ENCODE measurements at places on chromosomes 12 and 14. TPM values are rescaled to one million over a fixed set of nuclear protein-coding genes. Genes with fewer than 3 reads are reported as not detected.
A peak's percentile ranks its signal among the peaks of the same experiment; 100 is the strongest.

The KDM2B gene
- total RNA-seq, result 32.0 TPM

The PRICKLE1 gene
- total RNA-seq, result 11.6 TPM

GRCh38 chr12:25280082-25280481 lies 29.4 kb upstream of the KRAS start:
- DNase-seq, result no peak

DNA sequence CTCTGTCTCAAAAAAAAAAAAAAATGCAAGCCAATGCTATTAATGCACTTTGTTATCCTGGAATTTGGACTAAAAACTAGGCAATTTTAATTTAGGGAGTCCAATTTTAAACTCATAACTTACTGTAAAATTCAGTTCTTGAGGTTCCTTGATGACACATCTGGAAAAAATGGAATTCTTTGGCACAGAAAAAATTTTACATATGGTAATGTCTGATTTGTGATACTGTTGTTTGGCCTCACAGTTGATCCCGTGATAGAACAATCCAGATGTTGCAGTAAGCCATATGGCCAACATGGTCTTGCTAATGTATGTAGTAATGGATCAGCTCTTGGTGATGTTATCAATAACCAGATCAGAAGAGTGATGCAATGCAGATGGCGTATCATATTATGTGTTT lies 1089.8 kb downstream of the FLRT2 start:
- no peak for DNase-seq

- no peak for DNase-seq
These were observed 1.4 kb upstream of the GABARAPL1 start for GRCh38 chr12:10211101-10211939.

DNA sequence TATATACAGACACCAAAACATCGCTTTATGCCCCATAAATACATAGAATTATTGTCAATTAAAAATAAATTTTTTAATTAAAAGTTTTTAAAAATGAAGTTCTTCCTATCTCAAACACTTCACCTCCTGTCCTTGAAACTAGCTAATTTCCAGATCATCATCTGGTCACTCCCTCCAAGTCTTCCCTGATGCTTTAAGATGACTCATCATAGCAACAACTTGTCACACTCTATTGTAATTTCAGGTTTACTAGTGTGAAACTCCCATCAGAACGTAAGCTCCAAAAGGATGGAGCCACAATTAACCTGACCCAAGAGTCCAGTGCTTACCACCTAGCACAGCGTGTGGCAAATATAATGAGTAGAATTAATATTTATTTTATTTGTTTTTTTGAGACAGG lies 16.3 kb downstream of the GXYLT1 start:
- peak; percentile 32 for DNase-seq
